ENCODE measurements at places on chromosomes 3 and 15.
A peak's percentile ranks its signal among the peaks of the same experiment; 100 is the strongest.

DNA sequence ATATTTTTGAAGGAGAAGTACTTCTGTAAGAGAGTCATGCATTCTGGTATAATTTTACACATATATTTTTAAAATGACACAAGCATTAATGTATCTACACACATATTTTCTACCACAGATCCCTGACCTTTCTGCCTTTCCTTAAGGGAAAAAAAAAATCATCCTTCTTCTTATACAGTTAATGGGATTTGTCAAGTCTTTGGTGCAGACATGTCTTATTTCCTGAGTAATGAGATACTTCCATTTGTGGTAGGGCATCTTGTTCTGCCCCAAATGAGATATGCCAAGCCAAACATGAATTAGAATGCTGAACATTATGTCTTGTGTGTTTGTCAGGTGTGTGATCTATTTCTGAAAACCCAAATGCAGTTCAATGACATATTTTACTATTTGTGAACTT lies 329.9 kb downstream of the RBMS3 start:
- peak; percentile 32 for DNase-seq

- DNase-seq, result no peak
Observed at GRCh38 chr3:52396011-52396906, 48.6 kb downstream of the SEMA3G start.

DNA sequence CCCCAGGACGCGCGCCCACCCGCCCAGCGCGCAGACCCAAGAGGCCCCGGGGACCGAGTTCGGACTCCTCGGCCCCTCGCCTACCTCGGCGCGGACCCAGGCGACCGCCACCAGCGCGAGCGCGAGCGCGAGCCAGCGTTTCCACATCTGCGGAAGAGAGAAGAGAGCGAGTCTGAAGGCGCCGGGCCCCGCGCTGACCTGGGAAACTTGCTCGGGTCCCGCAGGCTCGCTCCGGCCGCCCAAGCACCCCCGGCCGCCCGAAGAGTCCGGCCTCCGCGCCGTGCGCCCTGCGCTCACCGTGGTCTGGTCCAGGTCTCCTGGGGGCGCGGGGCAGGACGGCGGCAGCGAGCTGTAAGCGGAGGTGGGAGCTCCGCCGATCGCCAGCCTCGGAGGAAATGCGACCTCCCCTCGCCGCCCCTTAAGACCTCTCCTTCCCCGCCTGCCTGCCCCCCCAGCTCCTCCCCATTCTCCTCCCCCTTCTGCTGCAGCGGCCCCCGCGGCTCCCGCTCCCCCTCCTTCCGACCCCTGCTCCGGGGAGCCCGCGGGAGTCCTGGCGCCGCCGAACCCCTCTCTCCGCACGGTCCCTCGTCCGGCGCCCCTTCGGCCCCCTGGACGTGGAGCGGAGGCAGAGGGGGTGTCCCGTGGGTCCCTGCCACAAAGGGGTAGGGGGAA lies at the start of gene FSTL1:
FSTL1 (minus strand) TSS at position 393 of the 672 bp plus-strand sequence; CDS start at position 147, 246 bp downstream.
- peak; percentile 85 for DNase-seq

DNA sequence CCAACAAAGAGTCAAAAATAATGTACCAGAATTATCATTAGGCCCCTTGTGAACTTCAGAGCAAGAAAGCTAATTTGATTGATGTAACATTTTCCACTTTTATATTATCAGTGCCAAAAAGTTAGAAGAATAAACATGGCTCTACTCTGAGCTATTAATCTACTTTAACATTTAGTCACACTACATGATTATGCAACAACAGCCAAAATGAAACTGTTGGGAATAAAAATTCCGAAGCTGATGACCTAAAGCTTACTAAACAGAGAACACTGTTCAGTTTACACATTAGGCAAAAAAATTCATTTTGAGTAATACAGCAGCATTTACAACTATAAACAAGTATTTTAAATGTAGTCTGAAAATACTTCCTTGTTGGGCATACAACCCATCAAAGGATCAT lies 1134.1 kb downstream of the EPHA3 start:
- DNase-seq, result no peak

GRCh38 chr3:278300-279064 lies 81.9 kb downstream of the CHL1 start:
- no peak for DNase-seq

DNA sequence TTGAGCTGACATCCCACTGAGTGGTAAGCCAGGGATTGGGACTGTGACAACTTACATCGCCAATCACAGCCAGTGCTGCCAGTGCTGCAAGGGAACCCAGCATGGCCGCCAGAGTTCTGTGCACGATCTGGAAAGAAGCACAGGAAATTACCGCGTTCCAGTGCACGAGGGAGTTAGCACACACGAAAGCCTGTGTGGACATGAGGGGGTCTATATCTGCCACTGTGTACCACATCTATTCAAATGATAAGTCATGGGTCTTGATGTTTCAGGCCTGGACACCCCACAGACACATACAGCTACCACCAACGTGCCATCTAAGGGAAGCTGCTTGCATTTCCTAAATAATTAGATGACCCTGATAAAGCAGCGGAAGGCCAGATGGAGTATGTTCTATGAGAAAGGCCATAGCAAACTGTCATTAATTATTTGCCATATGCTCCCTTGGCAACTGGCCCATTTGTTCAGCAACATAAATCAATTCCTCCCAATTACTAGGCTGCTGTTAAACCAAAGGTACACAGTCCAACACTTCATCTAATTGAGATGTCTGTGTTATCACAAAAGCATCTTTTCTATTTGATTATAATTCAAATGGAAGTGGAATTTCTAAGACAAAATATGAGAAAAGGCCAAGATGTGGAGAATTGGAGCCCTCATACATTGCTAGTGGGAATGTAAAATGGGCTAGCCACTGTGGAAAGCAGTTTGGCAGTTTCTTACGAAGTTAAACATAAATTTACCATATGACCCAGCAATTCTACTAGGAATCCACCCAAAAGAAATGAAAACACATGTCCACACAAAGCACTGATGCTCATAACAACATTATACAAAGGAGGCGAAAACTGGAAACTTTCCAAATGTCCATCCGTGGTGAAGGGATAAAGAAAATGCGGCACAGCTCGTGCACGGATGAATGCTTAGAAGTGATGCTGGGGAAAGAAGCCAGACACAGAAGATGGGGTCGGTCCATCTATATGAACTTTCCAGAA lies 108.3 kb downstream of the OCA2 start:
- DNase-seq, result no peak

DNA sequence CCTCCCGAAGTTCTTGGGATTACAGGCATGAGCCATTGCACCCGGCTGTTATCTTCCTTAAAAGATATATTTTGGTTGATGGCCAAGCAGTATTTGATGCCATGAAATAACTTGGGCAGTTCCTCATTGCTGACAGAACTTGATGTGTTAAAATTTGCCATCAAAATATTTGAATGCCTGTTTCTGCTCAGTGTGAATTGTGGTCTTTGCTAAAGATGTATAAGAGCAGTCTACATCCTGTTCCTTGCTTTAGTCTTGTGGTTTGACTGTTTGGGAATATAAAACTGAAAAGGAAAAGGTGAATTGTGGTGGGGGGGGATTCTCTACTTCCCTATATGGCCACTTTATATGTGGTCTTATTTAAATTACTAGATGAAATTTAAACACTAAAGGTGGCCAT lies 14.0 kb downstream of the TRIM71 start:
- no peak for DNase-seq

GRCh38 chr15:32705446-32705845 lies 12.4 kb upstream of the GREM1 start:
- DNase-seq, result peak; percentile 84

DNA sequence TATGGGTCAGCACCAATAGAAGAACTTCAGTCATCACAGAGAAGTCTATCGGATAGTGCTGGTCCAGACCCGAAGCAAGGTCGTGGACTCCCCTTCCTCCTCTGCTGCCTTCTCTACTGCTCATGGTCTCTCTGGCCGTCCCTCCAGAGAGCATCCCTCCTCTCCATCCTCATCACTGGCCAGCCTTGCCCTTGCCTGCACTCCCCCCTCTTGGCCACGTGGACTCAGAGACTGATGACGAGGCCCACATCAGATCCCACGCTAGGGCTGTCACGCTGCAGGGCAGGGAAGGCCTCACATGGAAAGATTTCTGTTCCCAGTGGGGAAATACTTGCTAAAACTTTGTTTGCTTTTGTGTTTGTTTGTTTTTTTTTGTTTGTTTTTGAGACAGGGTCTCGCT lies 35.3 kb downstream of the IGDCC3 start:
- no peak for DNase-seq

GRCh38 chr3:100270215-100270583 lies 9.4 kb downstream of the TBC1D23 start:
- no peak for DNase-seq

DNA sequence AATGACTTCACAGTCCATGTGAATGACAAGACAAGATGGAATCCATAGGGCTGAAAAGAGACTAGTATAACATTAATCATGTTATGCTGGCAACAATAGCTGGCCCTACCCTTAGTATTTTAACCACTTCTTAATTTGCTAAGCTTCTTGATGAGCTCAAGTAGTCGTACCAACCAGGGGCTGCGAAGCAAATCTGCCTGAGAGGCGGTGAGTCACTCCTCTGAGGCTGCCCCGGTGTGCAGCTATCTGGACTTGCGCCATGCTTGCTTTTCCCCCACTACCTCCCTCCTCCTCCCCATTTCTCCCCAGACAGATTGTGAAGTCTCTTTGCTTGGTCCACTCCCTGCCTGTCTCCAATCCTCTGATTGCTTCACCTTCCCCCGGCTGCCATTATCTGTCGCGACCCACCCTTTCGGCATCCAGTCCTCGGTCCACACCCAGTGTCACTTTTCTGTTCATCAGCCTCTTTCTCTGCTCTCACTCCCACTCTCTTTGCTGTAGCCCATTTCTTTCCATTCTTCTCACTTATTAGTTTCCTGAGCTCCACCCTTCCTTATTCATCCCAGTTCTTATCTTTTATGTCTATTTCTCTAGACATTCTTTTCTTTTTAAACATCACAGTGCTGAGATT lies 42.7 kb downstream of the DUT start:
- DNase-seq, result peak; percentile 90

DNA sequence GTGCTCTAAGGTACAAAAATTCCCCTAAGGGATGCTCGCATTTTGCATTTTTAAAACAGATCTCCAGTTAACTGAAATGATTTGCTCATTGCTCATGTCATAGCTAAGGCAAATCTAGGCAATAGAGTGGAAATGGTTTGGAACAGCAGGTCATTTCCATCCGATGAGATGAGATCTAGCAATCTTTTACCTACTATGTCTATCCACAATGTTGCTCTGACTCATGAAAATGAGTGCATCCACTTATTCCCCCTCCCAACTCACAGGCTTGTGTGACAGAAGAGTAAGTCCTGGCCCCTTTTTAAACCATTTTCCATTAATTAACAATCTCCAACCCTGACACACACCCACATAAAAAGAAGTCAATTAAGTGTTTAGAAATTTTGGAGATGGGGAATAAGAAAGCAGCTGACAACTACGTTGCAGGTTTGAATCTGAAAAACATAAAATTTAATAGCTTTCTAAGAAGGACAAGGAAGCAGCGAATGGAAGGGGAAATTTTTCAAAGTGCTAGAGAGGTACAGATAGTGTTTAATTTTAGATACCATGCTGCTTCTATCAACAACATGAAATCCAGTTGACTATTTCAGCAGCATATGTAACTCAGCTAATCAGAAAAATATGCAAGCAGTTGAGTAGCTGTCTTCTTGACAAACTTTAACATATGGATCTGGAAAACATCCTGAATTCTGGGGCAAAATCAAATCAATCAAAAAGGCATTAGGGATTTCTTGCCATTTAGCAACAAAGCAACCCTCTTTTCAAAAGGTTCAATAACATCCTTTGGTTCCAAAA lies 112.0 kb downstream of the TMCO5A start:
- peak; percentile 46 for DNase-seq

DNA sequence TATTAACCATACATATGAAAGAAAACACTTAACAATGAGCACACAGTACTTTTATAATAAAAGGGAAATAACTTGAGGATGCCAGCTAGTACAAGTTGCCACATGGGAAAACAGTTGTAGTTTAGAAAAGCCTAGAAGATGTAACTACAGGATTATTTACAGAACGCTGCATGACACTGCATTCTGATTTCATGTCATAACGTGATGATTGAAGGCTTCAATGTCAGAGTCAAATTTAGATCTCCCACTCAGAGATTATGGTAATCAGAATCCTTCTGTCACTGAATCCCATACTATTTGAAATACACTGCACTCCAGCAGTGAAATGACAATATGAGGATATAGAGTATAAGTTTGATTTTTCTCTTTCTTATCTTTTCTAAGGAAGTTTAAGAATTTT lies 253.9 kb upstream of the LRRN1 start:
- DNase-seq, result no peak

DNA sequence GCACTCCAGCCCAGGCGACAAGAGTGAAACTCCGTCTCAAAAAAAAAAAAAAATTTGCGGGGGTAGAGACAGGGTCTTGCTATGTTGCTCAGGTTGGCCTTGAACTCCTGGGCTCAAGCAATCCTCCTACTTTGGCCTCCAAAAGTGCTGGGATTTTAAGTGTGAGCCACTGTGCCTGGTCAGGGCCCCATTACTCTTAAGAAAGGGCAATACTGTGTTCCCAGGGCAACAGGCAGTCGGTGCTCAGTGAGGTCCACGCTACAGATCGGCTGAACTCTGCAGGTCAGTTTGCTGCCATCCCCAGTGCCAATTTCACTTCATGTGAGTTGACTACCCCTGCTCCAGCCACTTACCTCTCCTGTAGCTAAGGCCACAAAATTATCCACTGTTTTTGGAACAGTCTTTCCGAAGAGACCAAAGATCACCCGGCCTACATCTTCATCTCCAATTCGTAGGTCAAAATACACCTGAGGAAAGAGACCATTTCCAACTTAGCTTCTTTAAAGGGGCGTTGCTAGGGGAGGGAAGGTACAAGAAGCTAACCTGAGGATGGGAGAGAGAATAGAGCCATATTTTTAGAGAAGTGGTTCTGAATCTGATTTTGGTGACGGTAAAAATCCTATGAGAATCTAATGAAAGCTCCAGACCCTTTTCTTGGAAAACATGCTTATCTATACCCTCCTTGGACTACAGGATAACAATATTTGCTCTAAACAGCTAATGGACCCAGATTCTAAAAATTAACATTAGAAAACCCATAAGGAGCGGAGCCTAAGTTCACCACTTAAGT lies 939 bp downstream of the PPIB start:
- no peak for DNase-seq

DNA sequence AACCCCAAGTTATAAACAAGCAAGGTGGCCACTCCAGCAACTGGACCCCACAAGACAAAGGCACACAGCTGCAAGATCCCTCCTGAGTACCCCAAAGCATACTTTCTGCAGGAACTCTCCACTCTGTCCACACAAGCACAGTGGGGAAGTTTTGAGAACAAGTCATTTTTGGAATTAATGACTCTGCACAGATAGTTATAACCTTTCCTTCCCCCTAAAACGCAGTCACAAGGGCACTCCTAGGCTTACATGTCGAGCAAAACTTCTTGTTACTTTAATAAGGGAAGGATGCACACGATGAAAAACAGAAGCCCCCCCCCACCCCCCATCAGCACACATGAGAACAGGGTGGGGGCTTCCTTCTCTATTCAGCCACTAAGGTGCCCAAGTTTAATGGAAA lies 1.2 kb downstream of the STIMATE start:
- no peak for DNase-seq

Measured in fibroblast of skin of scalp (primary cell).